ENCODE measurements at places on chromosomes 3 and 15. TPM values are rescaled to one million over a fixed set of nuclear protein-coding genes. Genes with fewer than 3 reads are reported as not detected.

Gene NTRK3
- 24.5 TPM for total RNA-seq

Gene TLR9
- total RNA-seq, result not detected

Gene TAGLN3
- 0.05 TPM for total RNA-seq

Gene HRH1
- 6.9 TPM for total RNA-seq

Gene ANKUB1
- not detected for total RNA-seq

Gene DNASE1L3
- 0.08 TPM for total RNA-seq

Gene PEAK1
- 5.9 TPM for total RNA-seq

Gene P2RY14
- not detected for total RNA-seq

Gene SI
- total RNA-seq, result not detected

Data from A549 treated with AZD2906 at 1 μM for 4 hours (cell line).